Forelimb muscle (tissue), 1 donor: ENCODE measurements at places on chromosomes 12 and 14. TPM values are rescaled to one million over a fixed set of nuclear protein-coding genes. Genes with fewer than 3 reads are reported as not detected.

DNA sequence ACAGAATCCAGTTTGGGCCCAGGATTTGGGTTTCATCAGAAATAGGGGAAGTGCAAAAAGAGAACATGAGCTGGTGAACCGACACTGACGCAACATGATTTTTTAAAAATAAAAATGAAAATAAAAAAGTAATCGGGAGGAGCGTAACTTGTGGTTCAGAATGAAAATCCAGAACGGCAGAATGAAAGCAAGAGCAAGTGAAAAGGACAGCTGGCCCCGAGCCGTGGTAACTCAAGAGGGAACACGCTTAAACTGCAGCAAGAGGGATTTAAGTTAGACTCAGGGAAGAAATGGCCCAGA, 1.6 kb downstream of the SLC6A12 start:
- no peak for DNase-seq

The MYBPC1 gene
- 3,952 TPM for polyA plus RNA-seq

The ZNF10 gene
- polyA plus RNA-seq: 6.8 TPM

The CNTN1 gene
- 17.3 TPM for polyA plus RNA-seq

GRCh38 chr12:84069699-84070098, 842.9 kb downstream of the SLC6A15 start:
- DNase-seq: no peak
